KBM-7 (cell line): ENCODE measurements at places on chromosomes 6 and 20.

GRCh38 chr6:87126501-87126900, 28.9 kb upstream of the ZNF292 start:
- DNase-seq = no peak

GRCh38 chr20:39473536-39473935, 511.4 kb downstream of the DHX35 start:
- DNase-seq = no peak

DNA sequence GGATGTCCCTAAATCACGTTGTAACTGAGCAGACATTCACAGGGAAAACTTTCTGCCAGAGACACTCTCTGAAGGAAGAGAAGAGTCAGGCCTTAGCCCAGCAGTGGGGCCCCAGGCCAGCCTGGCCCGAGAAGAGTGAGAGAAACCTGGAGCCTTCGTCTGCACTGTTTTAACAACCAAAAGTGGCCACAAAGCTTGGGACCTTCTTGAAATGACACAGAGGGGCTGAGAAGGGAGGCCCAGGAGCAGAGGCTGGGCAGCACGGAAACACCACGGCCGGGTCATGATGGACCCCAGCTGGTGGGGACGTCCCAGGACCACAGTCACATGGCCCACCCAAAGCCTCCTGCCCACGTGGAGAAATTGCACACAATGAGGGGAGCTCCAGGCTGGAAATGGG, 126.8 kb upstream of the THBS2 start:
- no peak for DNase-seq

DNA sequence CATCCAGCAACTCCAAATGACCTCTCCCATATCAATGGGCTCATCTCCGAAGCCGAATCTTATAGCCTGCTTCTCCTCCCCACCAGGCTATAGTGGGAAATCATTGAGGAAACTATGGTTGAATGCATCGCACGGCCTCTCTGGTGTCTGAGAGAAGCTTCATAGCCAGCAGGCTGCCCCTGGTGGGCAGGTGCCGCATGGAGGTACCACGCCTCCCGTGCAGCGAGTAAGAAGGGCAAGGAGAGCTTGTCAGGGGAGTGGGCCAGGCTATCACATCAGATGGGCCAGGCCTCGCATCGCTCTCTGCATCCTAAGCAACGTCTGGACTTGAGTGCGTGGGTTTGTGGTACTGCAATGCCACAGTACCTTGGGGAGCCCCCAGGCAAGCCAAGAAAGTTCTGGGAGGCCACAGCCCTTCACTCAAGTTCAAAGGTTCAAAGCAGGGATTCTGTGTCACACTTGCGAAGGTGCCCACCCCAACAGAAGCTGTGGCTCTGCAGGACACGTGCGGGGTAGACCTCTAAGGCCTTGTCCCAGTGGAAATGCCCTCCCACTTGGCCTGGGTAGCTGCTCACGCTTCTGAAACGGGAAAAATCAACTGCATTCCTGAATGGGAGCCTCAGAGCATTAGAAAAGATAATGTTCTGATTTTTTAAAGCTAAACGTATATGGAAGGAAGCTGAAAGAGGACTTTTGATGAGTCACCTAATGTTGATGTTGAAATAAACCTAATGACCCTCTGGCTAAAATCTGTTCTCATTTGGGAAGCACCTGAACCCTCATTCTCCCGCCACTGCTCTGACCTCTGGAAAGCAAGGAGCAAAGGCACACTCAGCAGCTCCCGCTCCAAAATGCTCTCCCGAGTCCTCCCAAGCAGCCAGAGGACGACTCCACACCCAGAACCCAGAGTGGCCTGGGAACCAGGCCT, 8.4 kb upstream of the IRF4 start:
- no peak for DNase-seq

- no peak for DNase-seq
Measured at GRCh38 chr20:38843346-38843745, 37.8 kb downstream of the PPP1R16B start.

DNA sequence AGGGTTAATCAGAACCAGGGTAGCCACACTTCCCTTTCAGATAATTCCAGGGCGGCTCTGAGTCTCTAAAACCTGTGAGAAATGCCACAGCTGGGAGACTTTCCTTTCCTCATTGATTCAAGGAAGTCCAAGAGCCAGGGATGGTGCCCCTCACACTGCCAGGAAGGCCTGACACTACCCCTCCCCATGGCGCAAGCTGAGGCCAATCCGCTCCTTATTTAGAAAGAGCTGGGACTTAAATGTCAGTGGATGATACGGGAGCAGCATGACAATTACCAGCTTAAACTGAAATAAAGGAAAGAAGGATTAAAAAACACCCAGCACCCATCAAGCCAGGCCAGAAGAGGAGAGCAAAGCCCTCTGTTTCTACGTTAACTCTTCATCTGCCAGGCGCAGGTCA, 244.4 kb downstream of the LRFN2 start:
- DNase-seq = no peak
